Ureter (tissue), 1 donor: ENCODE measurements at places on chromosomes 16 and 17. TPM values are rescaled to one million over a fixed set of nuclear protein-coding genes. Genes with fewer than 3 reads are reported as not detected.

The GNG13 gene
- total RNA-seq, result 0.52 TPM

The SLC52A1 gene
- total RNA-seq, result 2.5 TPM

The FAAP100 gene
- 37.1 TPM for total RNA-seq

The SRCIN1 gene
- total RNA-seq, result 22.6 TPM

The RRN3 gene
- total RNA-seq, result 39.4 TPM

The KRT27 gene
- total RNA-seq, result 2.0 TPM

The COPZ2 gene
- 29.1 TPM for total RNA-seq

The GABARAP gene
- 453 TPM for total RNA-seq

The PDP2 gene
- total RNA-seq, result 11.5 TPM

The EVI2A gene
- total RNA-seq, result 2.7 TPM

The ODAD4 gene
- 0.75 TPM for total RNA-seq

The HP gene
- 3.9 TPM for total RNA-seq

The OR3A3 gene
- total RNA-seq, result not detected

The SMIM36 gene
- total RNA-seq, result not detected

The CACNA1H gene
- 24.4 TPM for total RNA-seq

The TOP3A gene
- total RNA-seq, result 42.7 TPM

The MEFV gene
- 1.8 TPM for total RNA-seq

The TSPAN10 gene
- total RNA-seq, result 2.5 TPM

The KRT20 gene
- total RNA-seq, result 4.7 TPM

The CD300LF gene
- 2.5 TPM for total RNA-seq

The TBC1D3K gene
- total RNA-seq, result not detected

The RABEP2 gene
- total RNA-seq, result 26.5 TPM

The ERI2 gene
- total RNA-seq, result 24.2 TPM

The FCSK gene
- 29.7 TPM for total RNA-seq

The LMF1 gene
- 32.1 TPM for total RNA-seq
